ENCODE measurements at places on chromosomes 2 and 18.

DNA sequence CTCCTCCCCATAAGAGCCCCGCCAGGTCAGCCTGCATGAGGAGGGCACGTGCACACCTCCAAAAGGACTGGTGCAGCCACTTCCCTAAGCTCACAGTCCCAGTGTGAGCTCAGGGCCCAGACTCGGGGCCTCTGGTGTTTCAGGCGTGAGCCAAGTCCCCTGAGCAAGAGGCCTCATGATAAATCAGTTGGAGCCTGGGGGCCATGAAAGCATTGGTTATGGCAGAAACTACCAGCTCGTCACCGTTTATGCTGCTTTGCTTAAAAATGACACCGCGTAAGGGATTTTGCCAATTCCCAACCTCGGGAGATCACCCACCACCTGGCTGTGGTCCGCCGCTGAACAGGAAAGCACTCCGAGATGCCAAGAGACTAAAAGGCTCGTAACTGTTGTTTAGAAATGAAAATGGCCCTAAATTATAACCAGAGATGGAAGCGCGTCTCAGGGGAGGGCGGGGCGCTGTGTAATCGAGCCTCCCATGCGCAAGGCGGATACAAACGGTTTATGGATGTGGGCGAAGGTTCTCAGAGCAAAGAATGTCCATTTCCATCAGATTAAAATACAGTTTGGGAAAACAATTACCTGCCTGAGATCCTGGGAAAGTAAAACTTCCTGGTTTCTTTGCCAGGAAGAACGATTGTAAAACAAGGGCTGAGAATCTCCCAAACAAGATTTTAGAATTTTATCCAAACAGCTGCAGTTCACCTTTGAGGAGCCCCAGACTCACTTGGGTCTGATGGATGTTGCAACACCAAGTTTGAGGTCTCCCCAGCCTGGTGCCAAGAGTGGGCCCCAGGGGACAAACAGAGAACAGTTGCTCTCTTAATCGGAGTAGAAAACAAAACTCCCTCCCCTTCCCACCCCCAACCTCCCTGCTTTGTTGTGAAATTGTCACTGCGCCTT lies 141.4 kb downstream of the BCL2 start:
- DNase-seq = no peak

- DNase-seq = no peak
These were observed 124.8 kb downstream of the SCG2 start for GRCh38 chr2:223477318-223477717.

DNA sequence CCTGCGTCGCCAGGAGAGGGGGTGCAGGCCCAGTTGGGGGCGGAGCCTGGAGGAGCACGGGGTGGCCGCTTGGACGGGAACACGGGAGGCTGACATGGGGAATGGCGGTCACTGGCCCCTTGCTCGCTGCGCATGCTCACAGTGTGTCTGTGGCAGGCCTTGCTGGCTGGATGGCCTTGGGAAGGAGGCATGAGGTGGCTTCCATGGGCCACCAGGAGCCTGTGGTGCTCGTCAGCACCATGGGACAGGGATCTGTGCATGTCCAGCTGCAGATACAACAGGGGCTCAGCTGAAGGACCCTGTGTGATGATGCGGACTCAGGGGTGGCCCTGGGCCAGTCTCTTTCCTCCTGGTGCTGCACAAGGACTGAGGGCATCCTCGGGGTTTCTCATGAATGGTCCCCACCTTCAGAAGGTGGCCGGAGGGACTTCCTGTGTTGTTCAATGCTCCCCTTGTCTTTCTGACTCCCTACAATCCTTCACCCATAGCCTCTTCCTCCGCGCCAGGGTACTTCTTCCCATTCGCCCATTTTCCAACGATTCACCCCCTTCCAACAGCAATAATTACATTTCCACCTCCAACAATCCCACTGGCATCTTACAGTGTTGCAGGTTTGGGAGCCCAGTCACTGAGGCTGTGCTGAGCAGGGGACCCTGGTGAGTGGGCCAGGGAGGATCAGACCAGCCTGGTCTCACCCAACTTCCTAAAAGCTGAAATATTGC lies 3.4 kb upstream of the SP140L start:
- DNase-seq = no peak

- no peak for DNase-seq
These were observed 18.9 kb upstream of the TMEM163 start for GRCh38 chr2:134737671-134738070.

GRCh38 chr18:6055711-6056110 lies 160.4 kb upstream of the TMEM200C start:
- DNase-seq = no peak

- DNase-seq = no peak
These were observed 164.4 kb upstream of the MGAT5 start for GRCh38 chr2:134089454-134089853.

GRCh38 chr2:171855401-171855800 lies 38.6 kb downstream of the SLC25A12 start:
- DNase-seq = no peak

- no peak for DNase-seq
These were observed 163.1 kb upstream of the PID1 start for GRCh38 chr2:229434187-229434586.

- DNase-seq = no peak
These were observed 304.4 kb downstream of the GULP1 start for GRCh38 chr2:188596054-188596453.

GRCh38 chr2:241129086-241129871 lies 20.0 kb downstream of the PASK start:
- DNase-seq = no peak

- peak; percentile 41 for DNase-seq
These were observed 1.2 kb upstream of the CABLES1 start for GRCh38 chr18:23133860-23134779.

GRCh38 chr2:80068038-80068731 lies 236.4 kb downstream of the LRRTM1 start:
- no peak for DNase-seq

DNA sequence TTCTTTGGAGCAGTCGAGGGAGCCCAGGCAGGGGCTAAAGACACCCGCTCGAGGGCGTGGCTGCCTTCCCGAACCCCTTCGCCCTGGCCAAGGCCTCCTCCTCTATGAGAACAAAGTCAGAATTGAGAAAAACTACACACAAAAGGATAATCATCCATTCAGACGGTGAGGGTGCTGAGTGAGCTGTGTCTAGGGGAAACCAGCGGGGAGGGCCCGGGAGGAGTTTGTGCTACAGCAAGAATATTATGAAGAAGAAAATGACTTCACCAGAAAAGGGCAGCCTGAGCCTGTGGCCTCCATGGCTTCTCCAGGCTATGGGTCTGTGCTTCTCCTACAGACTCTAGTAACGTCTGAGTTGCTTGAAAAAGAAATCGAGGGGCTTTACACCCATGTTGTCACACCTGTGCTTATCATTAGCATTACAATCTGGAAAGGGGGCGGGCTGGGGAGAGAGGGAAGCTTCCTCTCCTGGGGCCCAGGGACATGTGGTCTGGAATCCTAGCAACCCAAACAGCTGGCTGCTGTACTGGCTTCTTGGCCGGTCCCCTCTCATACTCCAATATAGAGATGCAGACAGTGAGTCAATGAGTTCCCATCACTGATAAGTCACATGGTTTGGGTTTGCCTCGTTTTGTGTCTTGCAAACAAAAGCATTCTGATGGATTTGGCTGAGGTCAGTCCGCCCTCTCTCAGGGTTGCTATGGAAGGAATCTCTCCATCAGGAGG lies 52.0 kb upstream of the ARL4C start:
- no peak for DNase-seq

- no peak for DNase-seq
These were observed 4.5 kb downstream of the RTN4 start for GRCh38 chr2:55045780-55046179.

- DNase-seq = no peak
These were observed 33.7 kb downstream of the SLC9A4 start for GRCh38 chr2:102506743-102507142.

DNA sequence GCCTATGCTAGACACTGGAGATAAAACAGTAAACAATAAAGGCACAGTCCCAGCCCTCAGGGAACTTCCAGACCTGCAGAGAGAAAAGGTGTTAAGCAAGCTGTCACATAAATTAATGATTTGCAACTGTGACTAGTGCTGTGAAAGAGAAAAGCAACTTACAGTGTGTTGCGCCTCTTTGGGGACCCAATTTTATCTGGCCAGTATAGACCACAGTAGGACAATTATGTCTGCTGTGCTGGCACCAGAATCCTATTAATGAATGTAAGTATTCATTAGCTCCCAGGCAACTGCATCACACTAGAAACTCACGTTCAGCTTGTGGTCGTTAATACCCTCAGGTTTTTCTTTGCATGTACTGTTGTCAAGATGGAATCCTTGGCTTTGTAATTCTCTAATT lies 55.3 kb upstream of the CHST9 start:
- no peak for DNase-seq

DNA sequence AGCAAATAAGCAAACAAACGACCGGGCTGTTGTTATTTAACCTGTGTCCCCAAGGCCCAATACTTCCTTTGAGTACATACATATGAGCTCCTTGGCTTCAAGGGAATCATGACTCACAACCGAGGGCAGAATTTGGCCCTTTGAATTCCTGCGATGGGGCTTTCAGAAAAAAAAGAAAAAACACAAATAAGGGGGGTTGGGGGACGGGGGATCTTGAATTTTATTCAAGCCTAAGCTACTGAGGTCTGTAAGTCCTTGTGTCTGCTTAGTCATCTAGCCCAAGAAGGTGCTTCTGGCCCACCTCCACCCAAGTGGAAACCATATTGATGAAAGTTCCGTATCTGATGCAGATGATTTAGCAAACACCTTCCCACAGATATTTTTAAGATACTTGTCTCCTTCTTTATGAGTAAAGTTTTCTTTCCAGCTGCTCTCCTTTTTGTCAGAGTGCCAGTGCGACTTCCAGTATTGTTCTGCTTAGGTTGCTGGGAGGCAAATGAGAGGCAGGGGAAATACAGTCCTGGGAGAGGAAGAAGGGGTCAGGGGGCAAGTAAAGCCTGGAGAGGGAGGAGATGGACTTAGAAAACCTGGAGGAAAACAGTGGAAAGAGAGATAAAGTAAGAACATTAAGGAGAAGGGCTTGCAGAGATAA lies 169.6 kb downstream of the ZEB2 start:
- DNase-seq = no peak

DNA sequence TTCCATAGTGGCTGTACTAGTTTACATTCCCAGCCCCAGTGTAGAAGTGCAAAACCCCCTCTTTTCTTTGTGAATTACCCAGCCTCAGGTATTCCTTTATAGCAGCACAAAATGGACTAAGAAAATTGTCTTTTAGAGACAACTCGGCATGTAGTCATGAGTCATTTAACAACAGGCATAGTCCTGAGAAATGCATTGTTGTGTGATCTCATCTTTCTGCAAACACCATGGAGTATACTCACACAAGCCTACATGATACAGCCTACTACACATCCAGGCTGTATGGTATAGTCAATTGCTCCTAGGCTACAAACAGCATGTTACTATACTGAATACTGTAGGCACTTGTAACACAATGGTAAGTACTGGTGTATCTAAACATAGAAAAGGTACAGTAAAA lies 44.4 kb upstream of the MBP start:
- DNase-seq = no peak

DNA sequence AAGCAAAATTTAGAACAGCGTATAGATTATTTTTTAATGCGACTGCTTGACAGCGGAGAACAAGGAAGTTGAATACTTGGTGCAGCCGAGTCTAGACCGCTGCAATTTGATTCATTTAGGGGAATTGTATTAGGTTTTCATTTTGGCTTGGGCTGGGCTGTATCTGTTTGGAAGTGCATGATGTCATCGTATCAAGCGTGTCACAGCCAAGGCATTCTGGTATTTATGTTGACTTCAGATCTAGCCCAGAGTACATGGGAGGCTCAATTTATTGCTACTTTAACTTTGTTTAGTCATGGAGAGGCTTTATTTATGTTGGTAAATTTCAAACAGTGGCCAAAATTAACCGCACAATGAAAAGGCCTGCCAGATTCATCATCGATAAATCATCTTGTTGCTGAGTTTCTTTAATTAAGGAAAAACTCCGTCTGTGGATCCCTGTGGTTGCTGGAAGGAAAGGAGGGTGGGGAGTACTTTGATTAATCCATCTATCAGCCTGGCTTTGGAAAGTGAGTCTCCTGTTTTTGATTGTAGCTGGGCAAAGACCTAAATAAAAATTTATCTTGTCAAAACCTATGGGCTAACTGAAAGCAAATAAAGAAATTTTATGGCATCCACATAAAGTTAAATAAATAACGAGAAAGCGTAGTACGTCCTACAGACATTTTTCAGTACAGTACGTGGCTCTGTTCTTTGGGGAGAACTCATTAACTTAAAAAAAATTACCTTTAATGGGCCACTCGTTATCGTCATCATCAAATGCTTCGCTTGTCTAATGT lies 230.4 kb upstream of the SPRED2 start:
- no peak for DNase-seq

DNA sequence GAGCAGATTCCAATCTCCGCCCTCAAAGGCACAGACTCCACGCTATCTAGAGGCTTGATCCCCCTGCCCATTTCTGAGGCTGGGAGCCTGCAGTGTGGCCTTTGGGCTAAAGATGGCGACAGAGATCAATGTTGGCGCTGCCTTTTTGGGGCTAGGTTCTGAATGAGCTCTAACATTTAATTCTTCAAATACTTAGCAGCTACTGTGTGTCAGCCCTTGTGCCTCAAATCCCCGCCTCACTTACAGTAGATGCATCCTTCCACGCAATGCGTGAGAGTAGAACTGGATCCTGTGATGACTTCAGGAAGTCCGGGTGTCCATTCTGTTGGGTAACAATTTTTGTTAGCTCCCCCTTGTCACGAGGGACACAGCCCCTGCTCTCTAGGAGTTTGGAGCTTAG lies 12.4 kb downstream of the IL1F10 start:
- peak; percentile 25 for DNase-seq

DNA sequence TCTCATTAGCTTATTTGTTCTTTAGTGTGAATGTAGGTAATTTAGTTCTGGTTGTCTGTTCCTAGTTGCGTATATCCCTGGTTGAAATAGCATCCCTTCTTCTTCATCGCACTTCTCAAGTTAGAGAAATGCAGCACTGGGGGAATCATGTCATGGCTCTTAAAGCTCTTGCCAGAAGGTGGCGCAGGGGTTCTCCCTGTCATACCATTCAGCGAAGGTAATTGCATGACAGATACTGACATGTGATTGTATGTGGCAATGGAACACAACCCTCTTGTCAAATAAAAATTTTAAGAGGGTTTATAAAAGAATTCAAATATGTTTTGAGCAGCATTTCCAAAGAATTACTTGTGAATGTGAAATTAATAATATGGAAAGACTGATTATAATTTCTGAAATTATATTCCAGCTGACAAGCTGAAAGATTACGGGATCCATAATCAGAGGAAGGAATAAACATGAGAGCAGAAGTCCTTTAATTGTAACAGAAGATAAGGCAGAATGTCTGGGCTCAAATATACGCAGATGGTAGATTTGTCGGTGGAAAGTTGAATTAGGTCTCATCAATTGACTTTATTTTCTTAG lies 411.7 kb downstream of the DSEL start:
- DNase-seq = peak; percentile 29

DNA sequence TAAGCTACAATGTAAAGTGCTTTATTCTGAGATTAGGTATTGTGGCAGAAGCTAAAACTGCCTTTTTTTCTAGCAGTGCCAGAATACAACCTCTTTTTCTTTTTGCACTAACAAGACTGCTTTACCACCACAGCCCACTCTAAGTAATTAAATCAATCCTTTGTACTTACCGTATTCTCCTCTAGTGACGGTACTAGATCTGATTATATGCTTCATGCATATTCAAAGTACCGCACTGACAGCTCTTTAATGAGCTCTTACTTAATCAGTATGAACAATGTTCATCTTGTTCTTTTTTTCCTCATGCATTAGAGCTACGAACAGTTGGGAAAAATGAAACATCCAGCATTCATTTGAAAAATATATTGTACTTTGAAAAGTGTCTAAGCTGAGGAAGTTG lies 16.1 kb upstream of the OTX1 start:
- DNase-seq = no peak

- DNase-seq = no peak
These were observed 142.1 kb downstream of the PTH2R start for GRCh38 chr2:208548700-208549099.

- DNase-seq = no peak
These were observed 18.1 kb downstream of the TMEM185B start for GRCh38 chr2:120204945-120205670.
